HFFc6 (cell line): ENCODE measurements at places on chromosomes 2 and 18.
A peak's percentile ranks its signal among the peaks of the same experiment; 100 is the strongest.

- H3K27me3 ChIP-seq, result peaks cover 1% of the 10 kb centered on the region
- DNase-seq, result no peak
- no peaks in the 10 kb centered on the region for H3K4me1 ChIP-seq
- no peak overlapping the region for H3K27ac ChIP-seq
These were observed 129.2 kb downstream of the KLHL29 start for GRCh38 chr2:23513872-23514793.

- DNase-seq, result no peak
- no peak overlapping the region for H3K27ac ChIP-seq
- no peak overlapping the region for H3K4me3 ChIP-seq
- H3K27me3 ChIP-seq, result peaks cover 2% of the 10 kb centered on the region; the same call in 1 of the 2 replicates
These were observed 153.6 kb downstream of the HRH4 start for GRCh38 chr18:24613896-24614640.

- H3K27me3 ChIP-seq, result peaks cover 1% of the 10 kb centered on the region
- H3K4me1 ChIP-seq, result peaks cover 11% of the 10 kb centered on the region
- no peak for DNase-seq
- H3K27ac ChIP-seq, result no peak overlapping the region
These were observed 28.5 kb upstream of the DNAH7 start for GRCh38 chr2:196096982-196097745.

DNA sequence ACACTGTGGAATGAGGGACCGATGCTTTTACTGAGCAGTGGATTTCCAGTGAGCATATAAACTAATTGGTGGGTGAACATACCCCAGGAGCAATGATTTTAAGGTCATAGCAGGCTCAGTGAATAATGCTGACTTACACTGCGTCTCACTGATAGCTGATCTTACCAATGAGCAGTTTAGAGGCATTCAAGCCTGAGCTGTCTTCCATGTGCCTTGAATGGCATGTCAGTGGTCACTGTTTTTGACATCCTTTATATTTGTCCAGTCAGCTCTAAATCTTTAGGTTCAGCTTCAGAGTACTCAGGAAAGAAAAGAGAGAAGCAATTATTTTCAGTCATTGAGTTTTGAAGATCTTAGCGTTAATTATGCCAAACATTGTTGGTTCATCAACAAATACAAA, 88.3 kb downstream of the CAMKMT start:
- peaks cover 5% of the 10 kb centered on the region; the same call in 1 of the 2 replicates for H3K36me3 ChIP-seq
- DNase-seq, result no peak
- no peak overlapping the region for H3K27ac ChIP-seq
- H3K4me1 ChIP-seq, result no peaks in the 10 kb centered on the region
- H3K27me3 ChIP-seq, result no peaks in the 10 kb centered on the region
- no peak overlapping the region for H3K4me3 ChIP-seq

- peaks cover 38% of the 10 kb centered on the region for H3K4me1 ChIP-seq
These were observed 162.4 kb downstream of the CELF4 start for GRCh38 chr18:37403100-37403781.

- H3K27ac ChIP-seq, result peak overlapping the region; percentile 97
- peaks cover 55% of the 10 kb centered on the region for H3K4me1 ChIP-seq
- H3K36me3 ChIP-seq, result peaks cover 37% of the 10 kb centered on the region
- H3K27me3 ChIP-seq, result peaks cover 11% of the 10 kb centered on the region
- peak overlapping the region; percentile 97 for H3K4me3 ChIP-seq
These were observed 1.5 kb downstream of the PXDN start for GRCh38 chr2:1742681-1743395.

GRCh38 chr2:85156153-85156552, 23.0 kb downstream of the TCF7L1 start:
- H3K27ac ChIP-seq, result no peak overlapping the region
- H3K4me3 ChIP-seq, result no peak overlapping the region
- no peaks in the 10 kb centered on the region; the same call in 1 of the 2 replicates for H3K36me3 ChIP-seq

GRCh38 chr2:144606466-144607095, 86.7 kb upstream of the ZEB2 start:
- H3K27me3 ChIP-seq, result no peaks in the 10 kb centered on the region; the same call in 1 of the 2 replicates
- DNase-seq, result no peak
- H3K36me3 ChIP-seq, result no peaks in the 10 kb centered on the region
